ENCODE measurements at places on chromosomes 13 and 19. TPM values are rescaled to one million over a fixed set of nuclear protein-coding genes. Genes with fewer than 3 reads are reported as not detected.

The SLC6A16 gene
- 0.18 TPM for polyA plus RNA-seq

DNA sequence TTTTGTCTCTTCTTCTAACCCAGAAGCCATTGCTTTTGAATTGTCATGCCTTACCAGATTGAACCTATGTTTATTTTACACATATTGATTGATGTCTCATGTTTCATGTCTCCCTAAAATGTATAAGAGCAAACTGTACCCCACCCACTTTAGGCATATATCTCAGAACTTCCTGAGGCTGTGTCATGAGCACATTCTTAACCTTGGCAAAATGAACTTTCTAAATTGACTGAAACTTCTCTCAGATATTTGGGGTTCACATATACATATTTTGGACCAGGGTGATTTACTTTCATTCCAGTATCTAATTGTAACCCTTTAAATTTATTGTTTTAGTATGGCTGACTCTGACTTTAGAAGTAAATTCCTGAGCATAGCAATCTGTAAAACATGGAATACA lies 723.9 kb upstream of the PCDH20 start:
- no peaks in the 10 kb centered on the region for H3K4me1 ChIP-seq
- no peaks in the 10 kb centered on the region for H3K36me3 ChIP-seq
- no peak overlapping the region for H3K27ac ChIP-seq
- DNase-seq, result no peak
- no peak overlapping the region for H3K4me3 ChIP-seq
- H3K27me3 ChIP-seq, result no peaks in the 10 kb centered on the region

GRCh38 chr13:107572156-107572555 lies 643.2 kb downstream of the LIG4 start:
- no peaks in the 10 kb centered on the region for H3K36me3 ChIP-seq
- no peak overlapping the region for H3K4me3 ChIP-seq
- DNase-seq, result no peak
- H3K27me3 ChIP-seq, result no peaks in the 10 kb centered on the region
- no peak overlapping the region for H3K27ac ChIP-seq

GRCh38 chr13:90105276-90105675 lies 1242.2 kb upstream of the MIR17HG start:
- no peaks in the 10 kb centered on the region for H3K36me3 ChIP-seq
- no peaks in the 10 kb centered on the region for H3K4me1 ChIP-seq
- no peak overlapping the region for H3K4me3 ChIP-seq
- H3K27ac ChIP-seq, result no peak overlapping the region

GRCh38 chr19:45499196-45500180 lies 1.2 kb downstream of the PPM1N start:
- no peak overlapping the region for H3K27ac ChIP-seq
- peaks cover 44% of the 10 kb centered on the region for H3K4me1 ChIP-seq
- no peak overlapping the region for H3K4me3 ChIP-seq
- H3K27me3 ChIP-seq, result no peaks in the 10 kb centered on the region
- no peak for DNase-seq
- H3K36me3 ChIP-seq, result no peaks in the 10 kb centered on the region

DNA sequence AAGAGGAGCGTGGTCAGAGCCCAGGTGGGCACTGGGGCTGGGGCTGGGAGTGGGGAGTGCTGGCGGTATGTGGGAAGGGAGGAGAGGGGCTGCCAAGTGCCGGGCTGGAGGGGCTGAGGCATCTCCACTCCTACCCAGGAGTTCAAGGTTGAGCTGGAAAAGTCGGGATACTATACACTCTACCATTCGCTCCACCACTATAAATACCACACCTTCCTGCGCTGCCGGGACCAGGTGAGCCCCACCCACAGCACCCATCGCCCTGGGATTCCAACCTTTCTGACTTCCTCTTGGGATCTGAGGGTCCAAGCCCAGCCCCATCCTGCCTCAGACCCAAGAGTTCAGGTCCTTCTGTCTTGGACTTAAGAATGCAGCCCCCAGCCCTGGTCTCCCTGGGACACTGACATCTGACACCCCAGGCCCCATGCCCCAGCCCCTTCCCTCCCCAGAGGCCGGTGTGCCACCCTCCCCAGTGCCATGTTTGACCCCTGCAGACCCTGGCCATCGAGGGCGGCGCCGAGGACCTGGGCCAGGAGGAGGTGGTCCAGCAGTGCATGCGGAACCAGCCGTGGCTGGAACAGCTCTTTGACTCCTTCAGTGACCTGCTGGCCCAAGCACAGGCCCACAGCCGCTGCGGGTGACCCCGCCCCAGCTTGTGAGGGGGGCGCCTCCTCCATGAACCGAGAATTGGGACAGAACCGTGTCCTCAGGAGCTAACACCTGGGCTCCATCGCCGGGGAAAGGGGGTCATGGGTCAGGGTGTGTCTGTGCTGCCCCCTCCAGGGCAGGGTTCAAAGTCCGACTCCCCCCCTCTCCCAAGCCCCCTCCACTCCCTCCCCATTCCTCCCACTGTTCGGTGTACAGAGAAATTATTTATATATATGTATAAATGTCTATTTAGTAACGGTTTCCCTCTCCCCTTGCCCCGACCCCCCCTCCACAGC lies 14.7 kb downstream of the RRAS start:
- H3K27ac ChIP-seq, result no peak overlapping the region
- no peaks in the 10 kb centered on the region for H3K4me1 ChIP-seq
- peaks cover 25% of the 10 kb centered on the region for H3K36me3 ChIP-seq
- no peak overlapping the region for H3K4me3 ChIP-seq

DNA sequence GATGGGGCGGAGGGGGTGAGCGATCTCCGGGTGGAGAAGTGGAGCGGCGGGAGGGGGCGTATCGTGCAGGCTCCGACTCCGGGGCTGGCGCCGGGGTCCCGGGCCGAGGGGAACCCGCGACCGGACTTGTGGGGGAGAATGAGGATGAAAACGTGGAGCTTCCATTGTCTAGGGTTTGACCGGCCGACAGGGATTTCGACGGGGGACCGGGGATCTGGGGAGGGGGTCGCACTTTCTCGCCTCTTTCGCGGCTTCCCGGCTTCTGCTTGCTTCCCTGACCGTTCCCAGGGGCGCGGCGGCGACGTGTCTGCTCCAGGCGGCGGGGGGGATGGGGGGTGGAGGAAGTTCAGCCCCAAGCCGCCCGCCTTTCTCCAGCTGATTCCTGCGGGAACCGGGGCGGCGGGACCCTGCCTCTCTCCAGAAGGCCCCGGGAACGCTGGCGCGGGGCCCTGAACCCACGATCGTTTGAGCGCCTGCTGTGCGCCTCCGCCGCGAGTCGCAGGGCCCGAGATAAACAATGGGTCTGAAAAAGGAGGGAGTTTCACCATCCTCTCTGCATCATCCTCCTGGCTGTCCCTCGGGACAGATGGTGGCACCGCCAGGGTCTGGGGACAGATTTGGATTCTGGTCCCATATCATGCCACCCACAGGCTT lies 790 bp downstream of the TPM4 start:
- no peaks in the 10 kb centered on the region for H3K27me3 ChIP-seq
- peak overlapping the region; percentile 87 for H3K4me3 ChIP-seq
- no peak for DNase-seq
- peaks cover 21% of the 10 kb centered on the region for H3K36me3 ChIP-seq

DNA sequence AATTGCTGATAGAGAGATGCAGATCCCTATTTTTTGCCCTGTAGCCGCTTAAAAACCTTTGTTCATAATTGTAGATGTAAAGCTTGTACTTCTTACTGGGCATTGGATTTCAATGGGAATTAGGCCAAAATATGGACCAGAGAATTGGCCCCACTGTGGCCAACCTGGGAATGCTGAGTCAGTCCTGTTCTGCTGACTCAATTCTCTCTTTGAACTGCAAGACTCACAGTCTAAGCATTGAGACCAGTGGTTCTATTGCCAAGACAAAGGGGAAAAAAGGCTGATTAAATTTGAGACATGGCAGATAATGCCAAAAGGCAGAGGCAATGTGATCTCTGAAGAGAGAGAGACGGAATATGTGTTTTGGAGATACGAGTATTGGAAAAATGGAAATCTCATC lies 72.5 kb upstream of the UBL3 start:
- no peaks in the 10 kb centered on the region for H3K36me3 ChIP-seq
- no peak overlapping the region for H3K4me3 ChIP-seq
